ENCODE measurements at places on chromosomes 5 and 9. TPM values are rescaled to one million over a fixed set of nuclear protein-coding genes. Genes with fewer than 3 reads are reported as not detected.

KCTD16 gene
- total RNA-seq, result 2.6 TPM

AK3 gene
- 16.9 TPM for total RNA-seq

ZNF169 gene
- not detected for total RNA-seq

FBXW2 gene
- 54.0 TPM for total RNA-seq

FAM193B gene
- 33.6 TPM for total RNA-seq

- no peak for DNase-seq
Measured at GRCh38 chr9:129076640-129077037, 4.3 kb upstream of the DOLPP1 start.

GRCh38 chr5:2577312-2578036 lies 174.0 kb downstream of the IRX2 start:
- no peak for DNase-seq

GRCh38 chr9:70120834-70121510 lies 77.3 kb downstream of the MAMDC2 start:
- DNase-seq, result peak; percentile 74

DNA sequence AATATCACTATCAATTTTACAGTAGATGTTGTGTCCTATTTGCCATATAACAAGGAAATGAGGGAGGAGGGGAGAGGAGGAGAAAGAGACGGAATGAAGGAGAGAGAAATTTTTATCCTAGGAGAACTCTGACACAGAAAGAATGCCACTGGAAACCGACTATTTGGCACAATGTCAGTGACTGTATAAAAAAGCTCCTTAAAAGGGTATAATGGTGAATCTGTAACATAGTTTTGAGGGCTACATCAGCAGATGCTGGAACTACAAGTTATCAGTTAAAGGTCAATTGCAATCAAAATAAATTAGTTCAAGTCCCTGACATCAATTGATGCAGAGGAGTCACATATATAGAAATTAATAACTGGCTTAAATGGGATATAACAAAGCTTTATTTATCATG lies 5.7 kb downstream of the EDIL3 start:
- no peak for DNase-seq

GRCh38 chr9:99274016-99274415 lies 51.9 kb downstream of the SEC61B start:
- no peak for DNase-seq

DNA sequence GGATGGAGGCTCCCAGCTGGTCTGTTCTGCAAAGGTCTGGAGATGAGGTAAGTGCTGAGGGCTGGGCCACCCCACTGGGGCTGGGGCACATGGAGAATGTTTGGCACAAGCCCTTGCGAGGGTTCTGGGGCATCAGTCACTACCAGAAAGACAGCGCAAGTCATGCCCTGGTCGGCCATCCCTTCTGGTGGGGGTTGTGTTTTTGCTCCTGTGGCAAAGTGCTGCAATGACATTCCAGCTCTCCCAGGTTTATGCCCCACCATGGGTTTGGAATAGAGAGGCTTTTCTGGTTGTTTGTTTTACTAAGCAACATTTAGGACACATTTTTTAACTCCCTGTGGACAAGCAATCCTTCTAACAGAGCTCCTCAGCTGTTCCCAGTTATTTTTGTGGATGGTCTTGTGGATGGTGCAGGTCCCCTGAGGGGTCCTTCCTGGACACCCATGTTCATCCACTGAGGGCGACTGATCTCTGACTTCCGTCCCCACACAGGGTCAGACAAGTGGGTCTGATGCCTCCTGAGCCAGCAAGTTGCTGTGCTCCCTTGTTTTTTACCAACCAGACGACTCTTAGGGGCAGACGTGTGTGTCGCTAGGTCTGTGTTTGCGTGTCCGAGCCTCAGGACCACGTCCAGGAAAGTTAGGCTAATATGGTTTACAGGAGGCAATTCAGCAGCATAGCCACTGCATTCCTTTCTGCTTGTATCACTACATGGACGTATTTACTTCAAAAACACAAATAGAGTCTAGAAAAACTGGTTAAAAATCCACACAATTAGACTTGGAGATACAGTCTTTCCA lies 64.9 kb upstream of the ECM2 start:
- DNase-seq, result no peak

DNA sequence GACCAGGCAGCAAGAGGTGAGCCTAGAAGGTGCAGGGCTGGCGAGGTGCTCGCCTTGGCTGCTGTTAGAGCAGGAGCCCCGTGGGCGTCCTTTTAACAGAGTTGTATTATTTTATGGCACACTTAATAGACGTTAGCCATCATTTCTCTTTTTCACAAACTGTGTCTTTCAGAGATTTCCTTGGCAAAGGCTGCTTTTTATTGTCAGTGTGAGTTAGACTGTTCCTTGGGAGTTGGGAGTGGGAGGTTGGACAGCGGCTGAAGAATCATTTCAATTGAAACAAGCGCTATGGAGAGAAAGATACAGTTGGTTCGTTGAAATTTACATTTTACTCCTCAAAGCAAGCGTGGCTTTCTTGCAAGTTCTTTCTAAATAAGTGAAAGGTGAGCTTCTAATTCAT lies 133.2 kb downstream of the TRIO start:
- no peak for DNase-seq

DNA sequence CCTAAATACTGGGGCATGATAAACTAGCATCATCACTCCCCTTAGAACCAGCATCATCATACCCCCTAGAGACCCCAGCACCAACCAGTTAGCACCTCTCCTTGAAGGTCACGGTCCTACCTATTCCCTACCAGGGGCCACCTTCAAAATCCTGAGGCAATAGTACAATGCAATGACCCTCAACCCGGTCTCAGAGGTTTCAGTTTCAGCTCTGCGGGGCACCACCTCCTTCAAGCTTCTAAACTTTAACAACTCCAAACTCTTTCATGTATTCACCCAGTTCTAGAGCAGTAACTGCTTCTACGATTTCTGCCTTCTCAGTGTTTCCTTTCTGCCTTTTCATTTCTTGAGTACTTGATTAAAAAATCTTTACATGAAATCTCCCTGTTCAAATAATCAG lies 130.1 kb upstream of the EPB41L4A start:
- DNase-seq, result no peak

- no peak for DNase-seq
Measured at GRCh38 chr9:134824583-134824982, 56.0 kb upstream of the FCN2 start.

DNA sequence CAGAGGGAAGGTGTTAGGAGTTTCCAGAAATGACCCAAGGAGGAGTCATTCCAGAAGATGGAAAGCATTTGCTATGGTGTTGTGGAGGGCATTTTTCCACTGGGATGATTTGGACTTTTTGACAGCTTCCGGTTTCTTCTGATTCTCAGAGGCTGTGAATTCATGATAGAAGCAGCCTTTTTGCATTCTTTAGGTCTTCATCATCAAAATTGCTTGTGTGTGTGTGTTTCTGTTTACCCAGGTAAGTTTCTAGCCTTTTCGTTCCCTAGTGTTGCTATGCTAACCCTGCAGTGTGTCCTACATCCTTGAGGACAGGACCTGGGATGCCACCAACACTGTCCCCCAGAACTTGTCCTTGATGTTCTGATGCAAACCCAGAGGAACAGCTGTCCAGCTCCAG lies 19.6 kb downstream of the IRX1 start:
- no peak for DNase-seq

- DNase-seq, result peak; percentile 50
Measured at GRCh38 chr9:85610074-85610860, 131.5 kb downstream of the AGTPBP1 start.

GRCh38 chr9:106637486-106637885 lies 225.5 kb upstream of the ZNF462 start:
- DNase-seq, result no peak

DNA sequence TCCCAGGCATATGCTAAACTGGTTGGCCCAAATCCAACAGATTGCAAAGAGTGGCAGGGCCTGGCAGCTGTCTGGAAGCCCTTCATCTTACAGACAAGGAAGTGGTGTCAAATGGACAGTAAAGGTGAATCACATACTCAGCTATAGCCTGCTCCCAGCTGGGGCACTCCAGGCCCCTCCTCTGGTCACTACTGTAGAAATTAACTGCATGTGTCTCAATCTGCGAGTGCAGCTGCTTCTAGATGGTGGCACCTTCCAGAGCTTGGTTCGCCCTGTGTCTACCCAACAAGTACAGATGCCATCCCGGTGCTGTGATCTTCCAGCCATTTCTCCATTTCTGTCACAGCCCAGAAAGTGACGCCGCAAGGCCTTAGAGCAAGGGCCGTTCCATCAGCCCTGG lies 50.2 kb downstream of the OTULIN start:
- no peak for DNase-seq

GRCh38 chr5:31853398-31854135 lies 214.6 kb downstream of the PDZD2 start:
- DNase-seq, result no peak

- DNase-seq, result no peak
Measured at GRCh38 chr5:103375350-103375749, 116.8 kb downstream of the MACIR start.

GRCh38 chr5:35833224-35833623 lies 23.5 kb upstream of the IL7R start:
- no peak for DNase-seq

All from Caki2 (cell line).